M059J (cell line): ENCODE measurements at places on chromosomes 16 and 17. TPM values are rescaled to one million over a fixed set of nuclear protein-coding genes. Genes with fewer than 3 reads are reported as not detected.

Gene ABCA6
- not detected in 2 replicates for total RNA-seq

Gene FAM20A
- total RNA-seq = 0.02 TPM in 1 of 2 replicates, not detected in the other

Gene OTOP3
- total RNA-seq = not detected in 2 replicates

Gene DHRS7B
- 26.2 and 36.4 TPM in 2 replicates for total RNA-seq

DNA sequence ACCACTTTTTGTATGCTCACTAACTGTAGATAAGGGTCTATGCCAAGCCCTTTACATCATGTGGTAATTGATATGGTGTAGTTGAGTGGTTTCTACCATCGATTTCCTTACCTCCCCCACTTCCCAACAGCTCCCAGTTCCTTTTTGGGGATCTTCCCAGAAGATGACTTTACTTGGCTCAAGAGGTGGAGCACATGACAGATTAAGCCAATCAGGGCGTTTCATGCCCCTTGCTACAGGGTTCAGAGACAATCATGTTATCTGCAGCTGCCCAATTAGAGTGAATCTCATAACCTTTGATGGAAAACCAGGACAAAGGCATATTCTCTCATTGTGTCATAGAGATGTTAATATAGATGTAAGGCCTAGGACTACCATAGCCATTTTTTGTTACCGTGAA lies 16.2 kb upstream of the BMERB1 start:
- DNase-seq = no peak

GRCh38 chr17:61325382-61326073 lies 74.1 kb upstream of the TBX2 start:
- peak; percentile 75 for DNase-seq

DNA sequence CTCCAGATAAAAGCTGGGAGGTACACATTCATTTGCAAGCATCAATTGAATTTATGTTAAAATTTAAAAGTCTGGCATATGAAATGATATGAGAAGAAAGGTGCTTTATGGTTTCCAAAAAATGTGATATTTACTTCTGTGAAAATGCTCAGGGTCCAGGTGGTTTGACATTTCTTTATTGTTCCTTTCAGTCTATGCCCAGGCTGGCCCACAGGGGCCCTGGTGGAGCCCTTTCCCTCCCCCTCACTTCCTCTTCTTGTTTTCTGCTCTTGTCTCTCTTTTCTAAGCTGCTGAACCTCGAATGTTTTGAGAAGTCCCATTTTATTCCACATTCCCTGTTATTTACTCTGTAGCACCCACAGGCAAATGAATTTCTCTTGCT lies 127.8 kb downstream of the HS3ST3B1 start:
- no peak for DNase-seq

GRCh38 chr17:9645851-9646545 lies 681 bp downstream of the USP43 start:
- DNase-seq = peak; percentile 25

- DNase-seq = no peak
Observed at GRCh38 chr17:58320570-58321323, 7.8 kb downstream of the TSPOAP1 start.
